ENCODE measurements at places on chromosomes 11 and 22.

DNA sequence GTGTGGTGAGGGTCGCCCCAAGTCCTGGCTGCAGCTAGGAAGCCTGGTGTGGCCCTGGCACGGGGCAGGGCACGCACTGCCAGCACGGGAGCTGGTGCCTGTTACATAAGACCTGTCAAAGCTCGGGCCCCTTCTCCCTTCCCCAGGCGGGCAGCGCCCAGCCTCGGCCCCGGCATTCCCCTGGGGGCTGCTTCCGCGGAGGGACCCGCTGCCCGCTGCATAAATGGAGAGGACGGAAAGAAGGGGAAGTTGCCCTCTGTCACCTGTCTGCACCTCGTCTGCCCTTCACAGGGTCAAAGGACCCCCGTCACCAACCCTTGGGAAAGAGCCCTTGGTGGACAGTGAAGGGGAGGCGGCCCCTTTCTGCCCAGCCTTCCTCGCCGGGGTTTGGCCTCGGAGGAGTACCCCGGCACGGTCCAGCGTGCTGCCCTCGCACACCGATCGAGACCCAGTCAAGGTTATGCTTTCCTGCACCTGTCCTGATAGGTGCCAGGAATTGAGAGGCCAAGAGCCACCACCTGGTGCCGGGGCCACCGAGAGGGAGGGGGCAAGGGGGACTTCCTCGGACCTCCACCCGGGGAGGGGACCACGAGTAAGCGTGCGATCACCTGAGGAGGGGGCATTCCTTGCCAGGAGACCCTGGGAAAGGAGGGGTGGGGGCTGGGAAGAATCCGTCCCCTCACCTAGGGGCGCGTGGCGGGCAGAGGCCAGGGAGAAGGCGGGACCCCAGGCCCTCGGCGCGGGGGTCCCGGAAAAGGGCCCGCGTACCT is 16.8 kb upstream of the MFRP start:
- no peak for DNase-seq

- no peak for DNase-seq
Observed at GRCh38 chr11:128336203-128336602, 251.2 kb downstream of the ETS1 start.

DNA sequence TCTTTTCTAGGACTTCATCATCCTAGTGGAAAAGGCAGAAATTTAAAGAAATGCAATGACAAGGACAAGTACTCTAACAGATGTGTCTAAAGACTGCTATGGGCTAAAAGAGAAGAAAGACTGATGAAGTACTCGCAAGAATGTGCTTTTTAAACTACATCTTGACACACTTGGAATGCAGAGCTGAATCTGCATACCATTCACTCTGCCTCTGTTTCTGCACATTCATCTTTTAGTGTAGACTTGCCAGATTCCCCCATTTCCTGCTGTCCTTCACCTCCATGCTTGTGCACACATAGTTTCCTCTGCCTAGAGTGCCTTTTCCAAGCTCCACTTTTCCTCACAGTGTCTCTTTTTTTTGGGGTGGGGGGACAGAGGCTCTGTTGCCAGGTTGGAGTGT is 239.0 kb upstream of the CCDC179 start:
- DNase-seq: no peak

DNA sequence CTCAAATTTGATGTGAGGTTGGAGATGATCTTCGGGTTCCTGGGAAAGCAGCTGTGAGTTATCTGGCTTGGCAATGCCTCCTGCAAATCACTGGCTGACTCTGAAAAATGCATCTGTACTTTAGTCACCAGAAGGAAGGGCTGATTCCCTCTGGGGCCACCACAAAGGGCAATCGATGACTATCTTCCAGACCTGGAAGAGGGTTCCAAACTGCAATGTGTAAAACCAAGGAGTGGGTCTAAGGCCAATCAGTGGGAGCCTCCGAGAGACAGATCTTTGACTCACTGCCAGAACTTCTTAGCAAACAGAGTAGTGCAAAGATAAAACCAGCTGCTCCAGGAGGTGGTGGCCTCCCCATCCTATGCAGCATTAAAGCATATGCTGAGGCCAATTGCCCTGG is 29.1 kb upstream of the PAK1 start:
- DNase-seq: no peak

- DNase-seq: no peak
Observed at GRCh38 chr11:87351676-87352075, 313.9 kb downstream of the TMEM135 start.

Data from stimulated activated CD4-positive, alpha-beta T cell treated with anti-CD3 and anti-CD28 coated beads, Interleukin-15, amount 100 ng/mL, for 1 hour (primary cell).